ENCODE measurements at places on chromosomes 11 and 22. TPM values are rescaled to one million over a fixed set of nuclear protein-coding genes. Genes with fewer than 3 reads are reported as not detected.

Gene C22orf15
- not detected for total RNA-seq

Gene SGSM1
- total RNA-seq = 0.79 TPM

Gene HPX
- 0.51 TPM for total RNA-seq

Gene DGCR6
- 2.0 TPM for total RNA-seq

Gene LMNTD2
- 2.8 TPM for total RNA-seq

Gene JAML
- total RNA-seq = not detected

Measured in A549 treated with Hydrocortisone at 1 μM for 4 hours (cell line).